Endothelial cell of umbilical vein (primary cell): ENCODE measurements at places on chromosomes 6 and 20. TPM values are rescaled to one million over a fixed set of nuclear protein-coding genes. Genes with fewer than 3 reads are reported as not detected.

AARS2 gene
- total RNA-seq: 17.9 and 18.0 TPM in 2 replicates

IFT52 gene
- 29.7 and 30.0 TPM in 2 replicates for total RNA-seq

DNA sequence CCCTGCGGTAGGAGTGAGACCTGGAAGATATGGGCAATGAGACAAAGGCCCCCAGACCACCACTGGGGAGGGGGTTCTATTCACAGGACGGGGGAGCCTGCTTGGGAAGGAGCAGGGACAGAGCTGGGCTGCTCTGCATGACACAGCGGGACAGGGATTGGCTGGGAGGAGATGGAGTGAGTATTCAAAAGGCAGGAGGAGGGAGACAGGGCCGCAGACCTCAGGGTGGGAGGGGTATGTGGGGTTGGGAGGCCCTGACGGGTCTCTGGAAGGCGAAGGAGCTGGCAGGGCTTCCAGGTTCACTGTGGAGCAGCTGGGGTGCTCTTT lies 60.8 kb upstream of the RPS6KA2 start:
- no peak for DNase-seq

GRCh38 chr20:1722513-1723050 lies 65.0 kb upstream of the SIRPG start:
- no peak for DNase-seq

DNA sequence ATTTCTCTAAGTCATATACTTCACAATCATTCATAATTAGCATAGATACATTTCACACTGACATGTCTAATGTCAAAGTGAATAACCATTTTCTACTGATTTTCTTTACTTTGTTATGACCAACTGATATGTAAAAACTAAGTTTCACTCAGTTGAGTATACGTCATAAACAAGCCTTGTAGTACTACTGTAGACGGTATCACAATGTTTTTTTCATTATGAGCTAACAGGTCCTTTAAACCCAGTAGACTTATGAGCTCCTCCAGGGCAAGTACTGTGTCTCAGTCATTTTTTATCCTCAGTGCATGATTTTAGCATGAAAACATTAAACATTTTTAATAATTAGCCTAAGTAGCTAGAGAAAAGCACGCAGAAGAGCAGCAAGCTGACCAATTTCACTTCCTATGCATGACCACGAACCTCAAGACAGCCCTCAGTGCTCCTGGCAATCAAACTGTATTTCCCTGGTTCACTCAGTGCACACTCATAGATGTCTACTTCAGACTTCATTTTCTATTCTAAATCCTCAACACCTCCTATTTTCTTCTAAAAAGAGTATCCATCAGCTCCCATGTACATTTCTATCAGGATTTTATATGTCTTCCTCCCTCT lies 32.0 kb upstream of the TFAP2D start:
- no peak for DNase-seq
